ENCODE measurements at places on chromosomes 7 and 10.
A peak's percentile ranks its signal among the peaks of the same experiment; 100 is the strongest.

DNA sequence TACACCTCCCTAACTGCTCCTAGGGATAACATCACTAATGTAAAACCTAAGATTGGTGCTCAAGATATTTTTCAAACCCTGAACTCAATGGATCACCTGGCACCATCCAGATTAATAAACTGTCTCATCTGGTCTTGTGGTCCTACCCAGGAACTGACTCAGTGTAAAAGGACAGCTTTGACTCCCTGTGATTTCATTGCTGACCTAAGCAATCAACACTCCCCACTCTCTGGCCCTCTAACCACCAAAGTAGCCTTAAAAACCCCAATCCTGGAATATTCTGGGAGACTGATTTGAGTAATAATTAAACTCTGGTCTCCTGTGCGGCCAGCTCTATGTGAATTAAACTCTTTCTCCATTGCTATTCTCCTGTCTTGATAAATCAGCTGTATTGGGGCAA is 6.2 kb upstream of the USP54 start:
- no peak for DNase-seq

- DNase-seq: no peak
Observed at GRCh38 chr7:159016591-159016990, 128.1 kb downstream of the VIPR2 start.

DNA sequence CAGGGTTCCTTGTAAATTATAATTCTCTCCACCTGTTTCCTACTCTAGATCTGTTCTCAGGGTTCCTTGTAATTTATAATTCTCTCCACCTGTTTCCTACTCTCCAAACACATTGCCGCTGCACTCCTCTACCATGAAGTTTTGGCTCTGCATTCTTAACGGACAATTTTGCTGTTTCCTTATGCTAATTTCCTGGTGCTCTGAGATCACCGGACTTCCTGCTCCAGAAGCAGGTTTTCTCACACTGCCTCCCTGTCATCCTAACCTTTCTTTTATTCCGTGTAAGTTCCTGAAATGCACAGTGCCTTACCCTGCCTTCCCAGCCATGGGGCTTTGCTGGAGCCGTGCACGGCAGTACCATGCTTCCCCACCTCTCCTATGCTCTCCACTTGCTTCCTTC is 256.8 kb downstream of the PLXNA4 start:
- no peak for DNase-seq

- no peak for DNase-seq
Observed at GRCh38 chr7:73860859-73861258, at the start of gene TMEM270. TMEM270 (plus strand) TSS chr7:73861159; CDS start chr7:73861195, 36 bp downstream.

DNA sequence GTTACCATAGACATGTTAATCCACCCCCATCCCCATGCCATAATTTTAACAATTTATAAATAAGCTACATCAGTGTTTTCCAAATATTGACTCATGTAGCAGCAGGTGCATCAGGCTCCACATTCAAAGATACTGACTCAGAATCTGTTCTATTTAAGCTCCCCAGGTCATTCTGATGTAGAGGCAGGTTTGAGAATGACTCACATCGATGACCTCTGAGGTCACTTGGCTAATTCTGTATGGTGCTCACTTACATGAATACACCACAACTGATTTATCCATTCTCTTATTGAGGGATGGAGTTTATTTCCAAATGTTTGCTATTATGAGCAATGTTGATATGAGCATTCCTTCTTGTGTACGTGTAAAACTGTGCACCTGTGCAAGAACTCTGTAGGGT is 1159.0 kb downstream of the TYW1 start:
- no peak for DNase-seq

- no peak for DNase-seq
Observed at GRCh38 chr10:71014021-71014805, 125.8 kb upstream of the PCBD1 start.

GRCh38 chr7:93569189-93569588 is 5.3 kb downstream of the CALCR start:
- DNase-seq: no peak

DNA sequence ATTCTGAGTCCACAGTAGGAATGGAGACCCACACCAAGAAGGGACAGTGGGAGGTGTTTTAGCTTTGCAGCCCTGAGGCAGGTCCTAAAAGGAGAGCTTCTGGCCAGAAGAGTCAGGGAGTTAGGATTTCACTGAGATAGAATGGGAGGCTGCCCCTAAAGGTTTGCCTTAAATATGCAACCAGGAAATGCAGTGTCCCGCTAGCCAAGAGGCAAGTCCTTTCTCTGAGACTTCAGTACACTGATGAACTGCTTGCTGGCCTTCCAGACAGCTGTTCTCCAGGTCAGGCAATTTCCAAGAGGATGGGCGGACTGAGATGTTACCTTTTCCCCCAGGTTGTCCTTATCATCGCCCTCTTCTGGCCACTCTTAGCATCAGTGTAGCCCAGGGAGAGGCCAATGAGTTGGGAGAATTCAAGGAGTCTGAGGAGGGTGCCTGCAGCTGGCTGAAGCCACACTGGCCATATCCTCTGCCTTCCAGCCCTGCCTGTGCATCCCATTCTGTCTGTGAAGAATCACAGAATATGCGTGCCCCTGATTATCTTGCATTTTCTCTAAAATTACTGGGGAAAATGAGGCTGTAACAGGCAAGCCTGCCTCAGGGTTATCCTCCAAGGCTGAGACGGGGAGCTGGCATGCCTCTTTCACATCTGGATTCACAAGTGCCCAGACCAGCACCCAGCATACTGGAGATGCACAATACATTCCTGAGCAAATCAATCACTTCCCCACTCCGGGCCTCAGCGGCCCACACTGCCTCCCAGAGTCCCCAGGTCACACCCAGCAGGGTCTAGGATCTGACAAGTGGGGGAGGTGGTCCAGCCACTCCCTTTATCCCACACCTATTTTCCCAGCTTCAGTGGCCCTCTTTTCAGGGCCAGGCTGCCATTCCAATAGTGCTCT is 2.4 kb downstream of the TLL2 start:
- peak; percentile 86 for DNase-seq
